ENCODE measurements at places on chromosomes 12 and 14.

DNA sequence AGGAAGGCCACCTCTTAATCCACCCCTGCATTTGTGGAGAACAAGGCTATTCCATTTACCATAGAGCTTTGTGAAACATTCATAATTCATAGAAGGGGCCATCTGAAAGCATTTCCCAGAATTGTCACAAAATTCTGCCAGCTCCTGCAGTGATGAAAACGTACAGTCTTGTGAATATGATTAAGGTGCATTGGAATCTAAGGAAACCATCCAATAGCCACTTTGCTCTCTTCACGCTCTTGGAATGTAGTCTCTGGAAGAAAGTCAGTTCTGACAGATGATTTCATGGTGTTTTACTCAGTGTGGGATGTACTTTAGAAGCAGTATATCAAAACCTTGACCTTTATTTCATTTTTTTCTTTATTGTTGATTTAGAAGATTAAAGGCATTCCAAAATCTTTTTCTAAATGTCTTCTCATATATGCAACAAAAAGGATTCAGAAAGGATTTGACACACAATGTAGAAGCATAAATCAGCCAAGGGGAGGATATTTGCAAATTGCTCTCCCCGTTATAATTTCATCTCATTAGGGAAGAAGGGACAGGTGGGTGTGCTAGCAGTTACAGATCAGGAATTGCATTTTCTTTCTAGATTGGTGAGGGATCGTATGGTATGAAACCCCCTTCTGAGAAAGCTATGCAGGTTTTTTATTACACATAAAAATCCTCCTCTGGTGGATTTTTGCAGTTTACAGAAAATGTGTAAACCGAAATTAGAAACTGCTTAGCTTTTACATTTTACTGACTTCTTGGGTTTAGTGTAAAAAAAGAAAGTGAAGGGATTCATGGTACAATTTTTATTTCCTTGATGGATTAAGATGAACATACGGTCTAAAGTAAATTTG lies 390.2 kb downstream of the LRIG3 start:
- DNase-seq = no peak

DNA sequence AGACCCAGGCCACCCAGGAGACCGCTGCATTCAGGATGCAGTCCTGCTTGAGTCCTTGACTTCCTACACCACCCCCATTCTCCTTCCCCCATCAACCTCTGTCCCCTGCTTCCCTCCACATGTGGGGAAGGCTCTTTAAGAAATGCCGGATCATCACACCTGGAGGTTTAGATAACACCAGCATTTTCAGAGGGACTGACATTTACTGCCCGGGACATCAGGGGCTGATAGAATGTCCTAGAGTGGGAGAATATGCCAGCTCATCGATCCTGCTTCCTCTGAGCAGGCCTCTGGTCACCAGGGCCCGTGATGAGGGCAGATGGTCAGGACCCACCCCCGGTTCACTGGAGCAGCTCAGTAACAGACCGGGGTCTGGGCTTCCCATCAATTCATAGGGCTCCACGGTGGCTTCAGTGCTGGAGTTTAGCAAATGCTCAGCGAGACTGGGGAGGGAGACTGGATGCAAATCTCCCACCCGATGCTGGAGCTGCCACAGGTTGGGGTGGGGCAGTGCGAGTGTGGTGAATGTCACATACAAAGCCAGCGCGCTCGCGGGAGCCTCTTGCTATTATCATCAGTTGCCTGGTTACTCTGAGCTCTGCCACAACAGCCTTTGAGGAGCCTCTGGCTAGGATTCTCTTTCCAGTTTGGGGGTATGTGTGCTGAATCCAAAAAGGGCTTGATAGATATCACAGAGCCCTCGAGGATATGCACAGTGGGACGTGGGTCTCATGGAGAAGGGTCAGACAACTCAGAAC lies 111.6 kb downstream of the RBM19 start:
- no peak for DNase-seq

DNA sequence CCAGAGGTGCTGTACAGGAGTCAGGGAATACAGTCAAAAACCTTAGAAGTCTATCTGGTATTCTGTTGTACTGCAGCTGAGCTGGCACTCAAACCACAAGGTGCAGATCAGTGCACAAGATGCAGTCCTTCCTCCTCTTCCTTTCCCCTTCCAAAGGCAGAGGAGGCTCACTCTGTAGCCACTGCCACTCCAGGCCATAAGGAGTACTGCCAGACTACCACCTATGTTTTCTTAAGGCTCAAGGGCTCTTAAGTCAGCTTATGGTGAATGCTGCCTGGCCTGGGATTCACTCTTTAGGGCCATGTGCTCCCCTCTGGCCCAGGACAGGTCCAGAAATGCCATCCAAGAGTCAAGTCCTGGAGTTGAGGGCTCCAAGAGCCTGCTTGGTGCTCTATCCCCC lies 200.3 kb downstream of the CRADD start:
- no peak for DNase-seq

GRCh38 chr12:75439048-75439447 lies 41.5 kb upstream of the GLIPR1 start:
- no peak for DNase-seq

DNA sequence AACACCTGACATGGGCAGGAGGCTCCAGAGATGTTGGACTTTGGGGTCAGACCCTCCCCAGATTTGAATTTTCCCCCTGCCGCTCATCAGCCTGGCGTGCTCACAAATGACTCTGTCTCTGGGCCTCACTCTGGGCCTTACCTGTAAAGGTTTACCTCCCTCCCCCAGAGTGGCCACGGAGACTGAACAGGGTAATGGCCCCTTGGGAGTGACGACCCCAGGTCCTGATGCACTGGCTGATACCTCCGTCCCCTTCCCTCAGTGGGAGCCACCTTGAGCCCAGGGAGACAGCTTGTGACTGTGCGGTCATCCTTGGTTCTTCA lies 7.0 kb downstream of the SLC25A29 start:
- no peak for DNase-seq

- DNase-seq = no peak
Measured at GRCh38 chr12:132277374-132277941, 51.9 kb downstream of the GALNT9 start.

GRCh38 chr12:70733385-70733784 lies 96.2 kb upstream of the PTPRB start:
- no peak for DNase-seq

DNA sequence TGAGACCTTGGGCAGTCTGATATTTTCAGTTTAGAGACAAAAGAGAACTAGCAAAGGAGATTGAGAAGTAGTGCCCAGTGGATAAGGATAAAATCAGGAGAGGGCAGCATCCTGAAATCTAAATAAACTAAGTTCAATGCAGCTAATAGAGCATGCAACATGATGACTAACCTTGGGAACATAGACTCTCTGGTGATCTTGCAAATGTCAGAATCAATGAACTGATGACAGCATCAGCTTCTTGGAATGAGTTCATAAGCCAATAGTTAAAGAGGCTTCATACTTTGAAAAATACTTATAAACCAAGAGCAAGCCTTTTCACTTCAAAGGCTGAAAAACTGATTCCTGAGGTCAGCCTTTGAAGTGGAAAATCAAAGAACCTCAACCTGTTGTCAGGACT lies 8.2 kb downstream of the TAS2R19 start:
- DNase-seq = no peak

- peak; percentile 10 for DNase-seq
Measured at GRCh38 chr14:55446127-55446736, 5.8 kb upstream of the TBPL2 start.

DNA sequence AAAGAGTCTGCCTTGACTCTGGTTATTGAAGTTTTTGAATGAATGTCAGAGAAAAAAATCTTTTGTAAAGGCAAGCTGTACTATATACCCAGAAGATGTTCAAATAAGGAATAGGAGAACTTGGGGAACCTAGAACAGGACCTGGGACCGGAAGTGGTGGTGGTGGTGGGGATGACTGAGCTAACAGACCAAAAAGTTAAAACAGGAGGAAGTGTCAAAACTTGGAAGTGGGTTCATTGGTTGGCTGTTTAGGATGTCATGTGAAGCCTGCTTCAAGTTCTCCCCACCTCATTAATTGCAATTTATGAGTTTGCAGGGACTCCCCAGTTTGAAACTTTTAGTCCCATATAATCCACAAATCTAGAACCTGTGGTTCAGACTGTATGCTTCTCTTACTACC lies 26.2 kb downstream of the PLXNC1 start:
- DNase-seq = no peak

DNA sequence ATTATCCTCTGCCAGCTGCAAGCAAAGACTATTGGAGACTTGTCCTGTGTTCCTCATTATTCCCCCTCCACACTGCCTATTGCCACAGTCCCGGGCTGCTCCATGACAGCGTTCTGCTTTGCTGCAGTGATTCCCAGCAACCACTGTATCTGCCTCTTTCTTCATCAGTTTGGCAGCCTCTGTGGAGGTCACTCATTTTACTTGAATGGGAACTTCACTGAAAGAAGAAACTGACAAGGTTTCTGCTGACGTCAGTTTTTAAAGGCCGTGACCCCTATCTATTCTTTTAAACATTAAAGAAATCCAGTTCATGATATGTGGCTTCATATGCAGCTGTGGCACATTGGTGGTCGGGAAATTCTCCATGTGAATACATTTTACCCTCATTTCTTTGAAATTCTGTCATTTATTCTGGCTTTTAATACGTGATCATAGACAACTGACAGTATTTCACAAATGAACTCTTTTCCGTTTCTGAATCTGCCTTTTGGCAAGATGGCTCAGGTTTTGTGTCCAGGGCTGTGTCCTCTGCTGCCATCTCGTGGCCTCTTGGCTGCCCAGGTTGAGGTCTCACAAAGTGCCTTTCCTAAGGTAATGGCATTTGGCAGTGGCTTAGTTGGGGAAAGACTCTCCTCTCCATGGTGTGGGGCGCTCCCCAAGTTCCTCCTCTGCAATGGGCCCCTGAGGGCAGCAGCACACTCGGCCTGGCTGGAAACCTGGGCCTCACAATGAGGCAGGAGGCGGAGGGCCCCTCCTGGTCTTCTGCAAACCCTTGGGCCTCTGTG lies 5.8 kb downstream of the TMEM253 start:
- DNase-seq = peak; percentile 66

DNA sequence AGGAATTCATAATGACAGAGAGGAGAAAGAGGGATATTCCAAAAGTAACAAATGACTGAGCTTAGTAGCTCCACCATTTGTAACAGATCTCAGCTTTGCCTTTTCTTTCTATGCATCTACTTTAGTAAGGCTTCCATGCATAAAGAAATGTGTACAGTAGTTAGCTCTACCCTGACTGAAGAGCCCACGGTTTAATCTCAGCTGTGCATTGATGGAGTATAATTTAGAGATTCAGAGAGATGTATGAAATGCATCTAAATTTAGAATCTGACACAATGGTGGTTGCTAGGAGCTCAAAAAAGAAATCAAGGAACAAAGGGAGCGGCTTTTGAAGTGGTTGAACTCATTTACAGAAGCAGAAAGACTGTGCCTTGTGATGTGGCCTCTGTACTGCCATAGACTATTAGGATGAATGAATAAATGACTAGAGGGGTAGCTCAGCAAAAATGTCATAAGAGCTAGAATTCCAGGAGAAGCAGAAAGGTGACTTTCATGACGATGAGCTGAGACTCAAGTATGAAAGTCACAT lies 838.6 kb downstream of the RPS29 start:
- DNase-seq = no peak

DNA sequence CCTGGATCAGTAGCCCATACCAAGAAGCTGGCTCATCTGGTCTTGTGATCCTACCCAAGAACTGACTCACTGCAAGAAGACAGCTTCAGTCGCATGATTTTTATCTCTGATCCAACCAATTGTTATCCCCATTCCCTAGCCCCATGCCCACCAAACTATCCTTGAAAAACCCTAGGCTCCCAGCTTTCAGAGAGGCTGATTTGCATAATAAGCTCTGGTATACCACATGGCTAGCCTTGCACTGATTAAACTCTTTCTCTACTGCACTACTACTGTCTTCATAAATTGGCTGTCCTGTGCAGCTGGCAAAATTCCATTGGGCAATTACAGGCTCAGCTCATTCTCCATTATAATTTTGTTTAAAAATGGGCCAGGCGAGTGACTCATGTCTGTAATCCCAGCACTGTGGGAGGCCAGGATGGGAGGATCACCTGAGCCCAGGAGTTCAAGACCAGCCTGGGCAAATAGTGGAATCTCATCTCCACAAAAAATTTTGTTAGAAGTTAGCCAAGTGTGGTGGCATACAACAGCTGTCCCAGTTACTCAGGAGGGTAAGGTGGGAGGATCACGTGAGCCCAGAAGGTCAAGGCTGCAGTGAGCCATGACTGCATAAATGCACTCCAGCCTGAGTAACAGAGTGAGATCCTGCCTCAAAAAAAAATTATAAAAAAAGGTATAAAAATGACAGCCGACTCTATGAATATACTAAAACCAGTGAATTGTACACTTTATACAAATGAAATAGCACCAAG lies 76.7 kb upstream of the EIF5 start:
- no peak for DNase-seq

DNA sequence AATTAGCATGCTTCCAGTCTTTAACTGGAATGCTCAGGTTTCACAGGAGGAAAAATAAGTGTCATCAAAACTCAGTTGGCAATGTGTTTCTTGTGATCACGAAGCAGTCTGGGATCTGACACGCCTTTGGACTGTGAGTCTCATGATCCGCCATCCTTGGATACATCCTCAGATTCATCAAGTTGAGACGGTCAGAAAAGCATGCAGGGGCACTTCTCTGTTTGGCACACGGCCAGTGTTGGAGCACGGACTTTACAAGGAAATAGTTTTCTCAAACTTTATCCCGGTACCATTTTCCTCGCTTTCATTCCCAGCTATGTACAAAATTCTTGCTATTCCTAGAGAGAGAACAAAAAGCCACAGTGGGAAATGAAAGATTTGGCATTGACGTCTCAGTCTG lies 88.4 kb upstream of the PARP11 start:
- DNase-seq = no peak

All from C1 segment of cervical spinal cord (tissue), 14 donors.